Fibroblast of skin of scalp (primary cell): ENCODE measurements at places on chromosomes 4 and X.

DNA sequence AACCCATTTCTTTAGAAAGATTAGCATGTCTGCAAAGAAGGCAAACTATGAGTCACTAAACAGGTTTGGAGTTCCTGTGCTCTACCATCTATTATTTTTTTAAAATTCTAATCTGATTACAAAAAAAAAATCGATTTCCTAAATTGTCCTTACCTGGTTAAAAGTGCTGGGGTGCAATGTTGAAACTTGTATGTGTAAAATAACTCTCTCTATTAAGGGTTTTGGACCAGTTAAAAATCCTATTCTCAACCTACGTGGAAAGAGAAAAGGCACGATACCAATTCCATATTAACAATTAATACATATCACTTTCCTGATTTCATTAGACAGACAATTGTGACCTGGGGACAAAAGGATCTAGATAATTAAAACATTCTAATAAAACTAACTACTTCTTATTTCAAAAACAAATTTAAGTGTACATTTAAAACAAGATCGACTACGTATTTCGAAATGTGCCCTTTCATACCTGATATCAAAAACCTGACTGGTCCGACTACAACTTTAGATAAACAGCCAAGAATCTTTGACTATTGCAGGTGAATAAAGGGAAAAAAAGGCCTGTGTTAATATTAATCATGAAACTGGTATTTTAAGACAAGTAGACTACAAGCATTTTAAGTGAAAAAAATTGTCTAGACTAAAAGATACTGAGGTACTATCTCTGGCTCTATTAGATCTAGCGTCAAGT lies 21.2 kb downstream of the AADAT start:
- no peak for DNase-seq

GRCh38 chr4:133355633-133356032 lies 206.5 kb downstream of the PCDH10 start:
- DNase-seq: no peak

- peak; percentile 59 for DNase-seq
These were observed 186.0 kb upstream of the FRMPD4 start for GRCh38 chrX:11952176-11952720.

GRCh38 chrX:134782796-134783195 lies 124.5 kb upstream of the PLAC1 start:
- DNase-seq: peak; percentile 37

DNA sequence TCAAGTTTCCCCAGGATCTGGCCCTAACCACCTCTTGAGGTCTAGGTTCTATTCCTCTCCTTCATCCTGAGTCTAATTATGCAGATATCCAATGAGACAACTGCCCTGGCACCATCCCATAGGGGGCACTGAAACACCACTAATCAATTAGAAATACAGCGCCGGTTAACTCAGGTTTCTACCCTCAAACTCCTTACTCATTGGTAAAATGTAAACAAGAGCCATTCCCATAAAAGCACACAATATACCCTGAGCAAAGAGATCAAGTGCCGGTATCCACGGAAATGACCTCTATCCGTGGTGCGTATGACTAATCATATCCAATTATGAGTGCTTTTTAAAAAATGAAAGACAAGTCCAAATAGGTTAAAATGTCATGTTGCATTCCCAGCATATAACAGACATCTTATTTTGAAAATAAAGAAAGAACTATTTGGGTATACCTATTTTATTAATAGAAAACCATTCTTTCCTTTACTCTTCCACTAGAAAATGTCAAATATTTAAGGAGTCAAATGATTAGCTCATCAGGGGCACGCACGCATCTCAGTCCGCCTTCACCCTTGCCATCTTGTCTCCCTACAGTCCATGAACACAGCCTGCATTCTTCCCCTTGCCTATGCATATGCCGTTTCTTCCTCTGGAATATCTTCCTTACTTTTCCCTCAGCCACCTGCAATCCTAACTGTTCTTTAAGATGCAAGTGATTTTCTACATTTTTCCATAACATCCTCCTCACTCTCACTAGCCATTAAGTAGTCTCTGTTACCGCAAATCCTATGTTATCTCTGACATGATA lies 141.1 kb downstream of the MAML3 start:
- DNase-seq: peak; percentile 70

- DNase-seq: no peak
These were observed 14.3 kb downstream of the TEC start for GRCh38 chr4:48255072-48255958.

GRCh38 chr4:169723207-169723965 lies 34.4 kb downstream of the HPF1 start:
- DNase-seq: peak; percentile 12

DNA sequence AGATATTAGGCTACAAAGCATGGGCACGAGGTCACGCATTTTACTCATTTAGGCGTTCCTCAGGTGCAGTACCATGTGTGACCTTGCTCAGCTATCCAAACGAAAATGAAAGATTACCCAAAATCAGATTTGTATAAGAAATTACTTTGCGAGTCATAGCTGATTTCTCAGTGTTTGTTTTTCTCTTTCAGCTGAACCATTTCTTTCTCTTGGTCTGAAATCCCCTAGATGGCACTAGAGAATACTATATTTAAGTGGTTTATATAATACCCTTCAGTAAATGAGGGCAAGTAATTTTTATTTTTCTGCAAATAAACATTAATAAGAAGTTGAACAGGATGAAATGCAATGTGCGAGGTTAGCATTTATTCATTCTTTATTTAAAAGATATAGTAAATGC lies 496.6 kb downstream of the STIM2 start:
- peak; percentile 2 for DNase-seq

DNA sequence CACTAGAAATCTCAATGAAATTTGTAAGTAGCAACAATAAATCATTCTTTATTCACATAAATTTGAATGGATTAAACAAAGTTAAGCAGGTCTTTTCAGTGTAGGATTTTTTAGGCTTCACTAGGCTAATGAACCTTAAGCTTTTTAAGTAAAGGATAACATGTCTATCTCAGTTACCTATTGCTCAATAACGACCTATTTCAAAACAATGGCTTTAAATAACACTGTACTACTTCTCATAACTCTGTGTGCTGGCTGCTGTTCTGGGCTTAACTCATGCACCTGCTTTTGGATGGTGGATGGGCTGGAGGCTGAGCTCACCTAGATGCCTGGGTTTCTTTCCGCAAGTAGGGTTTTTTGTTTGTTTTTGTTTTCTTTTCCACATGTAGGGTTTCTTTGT lies 495.0 kb upstream of the SLIT2 start:
- no peak for DNase-seq

DNA sequence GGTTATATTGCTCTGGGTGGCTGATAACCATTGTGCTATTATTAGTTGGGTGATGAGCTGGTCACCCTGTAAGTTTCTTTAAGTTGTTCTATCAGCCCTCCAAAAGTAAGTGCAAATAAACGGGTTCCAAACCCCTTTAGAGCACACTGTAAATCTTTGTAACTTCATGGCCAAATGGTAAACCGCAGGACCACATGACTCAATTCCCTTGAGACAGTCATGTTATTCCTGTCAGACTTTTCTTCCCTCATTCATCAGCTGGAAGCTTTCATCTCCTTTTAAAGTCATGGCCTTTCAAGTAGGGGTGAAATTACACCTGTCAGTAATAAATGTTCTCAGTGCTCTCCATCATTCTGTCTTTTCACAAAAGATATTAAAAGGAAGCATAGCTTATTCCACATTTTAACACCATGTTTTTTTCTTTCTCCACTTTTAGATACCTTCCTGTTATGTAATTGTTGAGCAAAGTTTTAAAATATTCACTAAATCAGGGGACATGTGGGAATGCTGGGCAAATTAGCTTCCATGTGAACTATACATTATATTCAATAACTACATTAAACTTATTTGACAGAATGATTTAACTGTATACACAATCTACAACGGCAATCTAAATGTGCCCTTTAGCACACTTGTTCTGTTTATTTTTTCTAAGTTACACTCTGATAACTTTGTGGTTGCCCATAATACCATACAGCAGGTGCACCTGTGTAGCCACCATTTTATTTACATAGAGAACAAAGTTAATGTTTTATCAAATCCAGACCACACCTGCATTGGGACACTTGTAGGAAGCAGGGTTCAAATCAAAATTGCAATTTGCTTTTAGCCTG lies 275.5 kb downstream of the CFAP299 start:
- peak; percentile 64 for DNase-seq

DNA sequence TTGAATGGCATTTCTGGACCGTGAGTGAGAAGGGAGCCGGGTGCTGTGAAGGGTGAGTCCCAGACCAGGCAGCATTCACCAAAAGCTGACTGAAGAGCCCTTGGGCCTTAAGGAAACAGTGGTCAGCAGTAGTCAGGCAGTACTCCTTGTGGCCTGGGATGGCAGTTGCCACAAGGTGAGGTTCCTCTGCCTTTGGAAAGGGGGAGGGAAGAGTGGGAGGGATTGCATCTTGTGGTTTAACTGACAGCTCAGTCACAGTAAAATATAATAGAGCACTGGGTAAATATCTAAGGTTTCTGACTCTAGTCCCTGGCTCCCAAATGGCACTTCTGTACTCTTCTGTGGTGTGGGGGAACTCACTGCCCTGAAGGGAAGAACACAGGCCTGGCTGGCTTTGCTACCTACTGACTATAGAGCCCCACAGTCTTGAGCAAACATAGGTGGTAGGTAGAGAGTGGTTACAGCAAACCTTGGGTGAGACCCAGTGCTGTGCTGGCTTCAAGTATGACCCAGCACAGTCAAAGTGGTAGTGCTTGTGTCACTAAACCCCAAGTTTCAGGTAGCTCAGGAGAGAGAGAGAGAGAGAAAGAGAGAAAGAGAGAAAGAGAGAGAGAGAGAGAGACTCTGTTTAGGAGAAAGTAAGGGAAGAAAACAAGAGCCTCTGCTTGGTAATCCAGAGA lies 154.2 kb downstream of the TEX11 start:
- no peak for DNase-seq

DNA sequence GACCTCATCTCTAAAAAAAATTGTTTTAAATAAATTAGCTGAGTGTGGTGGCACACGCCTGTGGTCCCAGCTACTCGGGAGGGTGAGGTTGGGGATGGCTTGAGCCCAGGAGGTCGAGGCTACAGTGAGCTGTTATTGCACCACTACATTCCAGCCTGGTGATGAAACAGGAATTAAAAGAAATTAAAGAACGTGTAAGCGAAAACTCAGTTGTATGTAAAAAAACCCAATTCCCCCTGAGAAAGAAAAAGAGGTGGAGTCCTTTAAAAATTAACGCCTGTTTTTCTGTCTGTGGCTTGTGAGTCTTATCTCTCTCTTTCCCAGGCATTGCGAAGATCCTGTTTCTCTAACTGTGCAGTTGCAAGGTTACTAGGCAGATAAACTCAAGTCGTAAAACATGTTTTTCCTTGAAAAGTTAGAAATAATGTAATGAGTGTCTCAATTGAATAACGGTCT lies 22.1 kb downstream of the EPGN start:
- peak; percentile 6 for DNase-seq

GRCh38 chrX:20461002-20461401 lies 194.3 kb upstream of the RPS6KA3 start:
- DNase-seq: peak; percentile 9

- peak; percentile 44 for DNase-seq
These were observed 74.7 kb upstream of the IL13RA1 start for GRCh38 chrX:118652717-118653116.
